ENCODE measurements at places on chromosomes 7 and 10.

- no peak for DNase-seq
These were observed 105.6 kb downstream of the AHR start for GRCh38 chr7:17404006-17404405.

GRCh38 chr10:108338146-108338545 is 1173.6 kb upstream of the SORCS1 start:
- no peak for DNase-seq

DNA sequence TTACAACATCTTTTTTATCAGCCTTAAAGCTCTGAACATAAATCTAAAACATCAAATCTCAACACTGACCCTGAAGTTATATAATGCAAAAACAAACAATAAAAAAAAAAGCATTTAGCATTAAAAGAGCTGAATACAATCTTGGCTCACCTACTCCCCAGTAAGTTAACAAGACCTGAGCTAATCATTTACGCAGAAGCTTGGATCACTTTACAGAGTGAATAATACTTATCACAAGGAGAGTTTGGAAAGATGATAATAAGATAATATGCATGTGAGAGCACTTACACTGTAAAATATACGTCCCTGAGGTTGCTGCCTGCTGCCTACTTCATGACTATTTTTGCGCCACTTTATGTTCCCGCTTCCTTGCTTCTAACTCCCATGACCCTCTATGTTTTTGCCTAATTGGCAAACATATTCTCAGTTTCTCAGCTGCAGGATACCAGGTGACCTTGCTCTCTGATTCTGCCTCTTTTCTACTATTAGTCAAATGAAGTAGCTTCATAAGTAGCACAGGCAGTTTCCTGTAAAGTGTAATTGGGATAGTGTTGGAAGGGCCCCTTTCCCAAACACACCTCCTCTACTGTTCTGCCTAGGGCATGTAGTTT is 333.6 kb downstream of the LRRTM3 start:
- no peak for DNase-seq

- no peak for DNase-seq
These were observed 9.9 kb upstream of the ARHGAP22 start for GRCh38 chr10:48614481-48615390.

DNA sequence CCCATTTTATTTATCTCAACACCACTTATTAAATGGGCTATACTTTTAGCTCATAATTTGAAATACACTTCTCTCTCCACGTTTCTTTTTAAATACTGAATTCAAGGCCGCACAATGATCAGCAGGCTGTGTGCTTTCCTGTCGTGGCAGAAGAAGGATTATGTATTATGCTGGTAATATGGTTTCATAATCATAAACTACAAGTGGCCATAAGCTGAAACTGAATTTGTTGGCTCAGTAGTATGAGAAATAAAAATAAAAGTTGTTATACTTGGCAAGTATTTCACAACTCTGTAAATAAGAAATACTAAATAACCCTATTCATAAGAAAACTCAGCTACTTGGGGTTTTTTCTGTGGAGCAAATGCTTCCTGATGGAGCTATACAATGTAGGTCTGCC is 313.6 kb downstream of the DOCK4 start:
- DNase-seq: no peak

GRCh38 chr10:48556713-48557112 is 48.2 kb downstream of the ARHGAP22 start:
- DNase-seq: no peak

- DNase-seq: no peak
These were observed 162.9 kb upstream of the NRP1 start for GRCh38 chr10:33497338-33497737.

- DNase-seq: no peak
These were observed 15.9 kb downstream of the URGCP start for GRCh38 chr7:43890468-43890867.

- peak; percentile 62 for DNase-seq
These were observed 94.4 kb upstream of the COL1A2 start for GRCh38 chr7:94300176-94300835.

DNA sequence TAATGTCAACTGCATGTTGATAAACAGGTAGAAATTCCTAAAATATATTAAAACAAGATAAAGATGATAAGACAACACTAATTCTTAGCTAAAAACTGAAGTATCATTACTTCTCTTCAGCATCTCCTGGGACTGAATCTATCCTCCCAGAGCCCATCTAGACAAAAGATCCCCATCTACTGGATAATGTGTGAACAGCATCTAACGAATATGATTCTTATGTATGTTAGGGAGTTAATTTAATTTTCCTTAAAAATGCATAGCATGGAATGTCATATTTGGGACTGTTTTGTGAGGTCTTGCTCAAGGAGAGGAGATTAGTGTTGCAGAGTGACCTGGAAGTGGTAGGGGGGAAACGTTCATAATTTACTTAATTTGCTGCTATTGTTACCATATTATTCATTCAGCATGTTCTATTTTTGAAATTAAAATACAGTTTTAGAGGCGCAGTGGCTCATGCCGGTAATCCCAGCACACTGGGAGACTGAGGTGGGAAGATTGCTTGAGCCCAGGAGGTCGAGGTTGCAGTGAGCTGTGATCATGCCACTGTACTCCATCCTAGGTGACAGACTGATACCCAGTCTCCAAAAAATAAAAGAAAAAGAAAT is 305.1 kb upstream of the CSTF2T start:
- DNase-seq: no peak

DNA sequence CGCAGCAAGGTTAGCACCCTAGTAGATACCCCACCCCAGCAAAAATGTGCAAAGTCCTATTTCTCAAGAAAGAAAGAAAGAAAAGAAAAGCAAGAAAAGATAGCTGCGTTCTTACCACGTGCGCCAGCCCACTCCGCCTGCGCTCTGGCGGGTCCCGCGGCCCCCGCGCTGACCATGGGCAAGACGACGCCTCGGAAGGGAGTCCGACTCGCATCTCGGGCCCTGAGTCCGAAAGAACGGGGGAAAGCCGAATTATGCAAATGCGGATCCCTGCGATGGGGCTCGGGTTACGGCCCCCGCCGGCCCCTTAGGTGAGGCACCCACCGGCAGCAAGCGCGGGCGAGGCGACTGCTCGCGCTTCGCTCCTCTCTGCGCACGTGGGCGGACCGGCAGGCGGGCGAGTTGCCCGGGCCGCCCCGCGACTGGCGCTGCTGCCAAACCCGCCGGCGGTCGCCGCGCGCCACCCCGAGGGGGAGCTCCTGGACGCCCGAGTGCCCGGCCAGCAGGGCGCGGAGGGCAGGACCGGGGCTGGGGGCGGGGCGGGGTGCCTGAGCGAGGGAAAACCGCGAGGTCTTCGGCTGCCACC is 2.4 kb upstream of the EGR2 start:
- DNase-seq: no peak

DNA sequence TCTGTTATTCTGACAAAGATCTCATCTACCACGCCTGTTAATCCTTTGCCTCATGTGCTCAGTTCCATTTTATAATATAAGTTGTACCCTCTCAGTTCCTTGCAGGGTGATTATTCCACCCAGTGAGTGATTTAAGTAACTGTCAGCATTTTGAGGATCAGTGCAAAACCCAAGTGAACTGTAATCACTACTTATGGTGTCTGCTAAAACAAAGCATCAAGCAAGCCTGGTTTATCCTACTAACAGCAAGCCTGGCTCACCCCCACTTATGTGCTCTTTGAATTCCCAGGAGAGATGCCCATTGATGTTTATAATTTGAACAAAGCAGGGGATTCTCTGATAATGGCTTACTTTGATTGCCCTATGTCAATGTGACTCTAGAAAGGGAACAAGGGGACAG is 186.8 kb upstream of the LRGUK start:
- peak; percentile 3 for DNase-seq

DNA sequence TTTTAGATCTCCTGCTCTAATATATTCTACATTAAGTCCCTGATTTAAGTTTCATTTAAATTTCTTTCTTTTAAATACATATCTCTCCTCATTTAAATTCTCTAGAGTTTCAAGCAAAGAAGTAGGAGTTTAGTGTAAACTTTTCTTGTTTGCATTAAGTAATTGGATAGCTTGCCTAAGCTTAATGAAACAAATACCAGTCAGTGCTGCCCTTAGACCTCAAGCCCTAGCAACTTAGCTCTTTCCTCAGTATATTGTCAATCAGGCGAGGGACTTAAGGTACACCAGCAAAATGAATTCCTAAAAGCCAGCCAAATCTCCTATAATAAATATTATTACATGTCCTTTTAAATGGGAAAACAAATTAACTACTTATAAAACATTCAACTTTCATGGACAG is 101.5 kb downstream of the CHCHD3 start:
- DNase-seq: no peak

DNA sequence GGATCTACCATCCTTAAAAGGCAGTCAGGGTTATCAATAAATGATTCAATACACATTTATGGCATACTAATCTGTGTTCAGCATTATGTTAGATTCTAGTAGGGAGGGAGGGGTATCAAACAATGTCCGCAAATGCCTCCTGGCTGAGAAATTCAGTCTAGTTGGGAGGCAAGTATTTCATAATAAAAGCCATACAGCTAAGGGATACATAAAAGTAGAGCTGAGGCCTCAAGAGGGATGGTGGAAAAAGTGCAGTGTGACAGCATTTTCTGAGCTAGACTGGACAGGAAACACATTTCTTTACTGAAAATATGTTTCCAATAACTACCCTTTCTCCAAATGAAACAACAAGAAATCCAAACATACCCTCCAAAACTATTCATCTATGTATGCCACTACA is 152.8 kb upstream of the LRRN3 start:
- no peak for DNase-seq

- DNase-seq: no peak
These were observed 148.4 kb downstream of the GRID1 start for GRCh38 chr10:86218160-86218559.

- DNase-seq: no peak
These were observed 34.5 kb upstream of the RHOBTB1 start for GRCh38 chr10:60978287-60979115.

GRCh38 chr10:103696411-103697145 is 158.8 kb downstream of the SH3PXD2A start:
- DNase-seq: no peak

DNA sequence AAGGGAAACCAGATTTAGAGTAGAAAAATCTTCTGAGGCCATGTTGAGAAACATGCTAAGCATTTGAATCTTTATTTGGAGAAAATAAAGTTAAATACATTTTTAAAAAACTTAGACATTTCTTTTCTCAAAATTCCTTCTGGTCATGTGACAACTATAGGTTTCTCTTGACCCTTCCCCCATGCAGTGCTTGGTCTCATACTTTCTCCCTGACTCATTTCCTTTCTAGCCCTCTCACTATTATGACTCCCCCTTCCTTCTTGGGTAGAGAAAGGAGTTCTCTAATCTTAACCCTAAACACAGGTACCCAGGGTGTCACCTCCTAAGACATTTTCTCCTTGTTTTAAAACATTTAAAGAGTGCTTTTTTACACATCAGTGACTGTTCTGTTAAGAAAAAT is 179.5 kb upstream of the TMEM106B start:
- no peak for DNase-seq

DNA sequence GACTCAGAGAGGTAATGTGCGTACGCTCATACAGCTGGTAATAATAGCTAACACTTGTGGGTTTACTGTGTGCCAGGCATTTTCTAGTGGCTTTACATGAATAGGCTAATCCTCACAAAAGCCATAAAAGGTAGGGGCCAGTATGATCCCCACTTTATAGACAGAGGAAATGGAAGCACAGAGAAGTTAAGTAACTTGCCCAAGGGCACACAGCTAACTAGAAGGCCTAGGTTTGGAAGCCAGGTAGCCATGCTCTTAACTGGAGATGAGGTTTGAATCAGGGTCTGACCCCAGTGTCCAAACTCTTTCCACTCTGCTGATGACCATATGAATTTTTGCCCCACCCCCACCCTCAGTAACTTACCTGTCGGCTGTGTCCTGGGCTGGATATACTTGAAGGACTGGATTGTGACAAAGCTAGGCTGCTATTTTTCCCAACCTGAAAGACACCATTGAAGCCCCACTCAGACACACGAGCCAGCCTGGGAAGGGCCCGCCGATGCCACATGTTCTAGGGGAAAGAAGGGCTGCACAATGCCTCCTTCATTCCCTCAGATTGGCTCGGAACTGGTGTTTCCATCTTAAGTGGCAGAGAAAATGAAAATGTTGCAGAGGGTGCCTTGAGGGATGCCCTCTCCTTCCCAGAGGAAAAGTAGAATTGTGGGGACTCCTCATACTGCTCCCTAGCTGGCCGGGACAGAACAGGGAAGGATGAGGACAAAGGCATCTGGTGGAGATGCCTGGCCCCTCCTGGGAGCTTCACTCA is 29.1 kb upstream of the EFCAB10 start:
- DNase-seq: no peak

GRCh38 chr7:4185136-4185535 is 497.0 kb upstream of the FOXK1 start:
- DNase-seq: no peak

DNA sequence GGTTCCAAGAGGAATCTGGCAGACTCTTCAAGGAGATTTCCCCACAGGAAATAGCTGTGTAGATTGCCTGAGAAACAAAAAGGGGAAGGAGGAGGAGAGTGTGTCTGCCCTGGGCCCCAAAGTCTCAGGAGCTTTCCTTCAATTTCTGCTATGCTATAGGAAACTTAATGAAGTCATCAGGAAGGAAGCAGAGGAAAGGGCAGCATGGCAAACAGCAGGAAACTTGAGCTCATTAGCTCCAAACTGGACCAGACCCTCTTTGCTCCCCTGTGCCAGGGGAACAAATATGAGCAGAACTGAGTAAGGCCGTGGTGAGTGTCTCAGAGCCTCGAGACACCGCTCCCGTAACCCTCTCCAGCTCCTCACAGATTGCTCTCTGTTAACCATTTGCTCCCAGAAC is 4.8 kb upstream of the KCNIP2 start:
- no peak for DNase-seq

- DNase-seq: no peak
These were observed 394.8 kb upstream of the IGFBP3 start for GRCh38 chr7:46315891-46316290.

DNA sequence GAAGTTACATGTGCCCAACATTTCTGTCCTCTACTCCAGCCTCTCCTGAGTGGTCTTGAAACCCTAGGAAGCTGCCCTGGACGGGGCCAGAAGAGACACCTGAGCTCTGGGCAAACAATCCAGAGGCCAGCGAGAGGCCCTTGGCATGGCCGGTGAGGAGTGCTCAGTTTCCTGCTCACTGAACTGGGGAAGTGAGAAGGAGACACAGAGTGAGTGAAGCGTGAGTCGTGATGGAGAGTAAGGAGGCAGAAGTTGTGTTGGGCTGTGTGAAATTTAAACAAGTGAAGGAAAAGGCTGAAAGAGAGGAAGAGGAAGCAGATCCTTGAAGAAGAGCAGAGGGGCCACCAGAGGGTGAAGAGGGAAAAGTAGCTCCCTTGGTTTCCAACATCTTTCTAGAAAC is 73.2 kb downstream of the WNT2 start:
- no peak for DNase-seq

- DNase-seq: no peak
These were observed 66.3 kb upstream of the PPIF start for GRCh38 chr10:79280956-79281355.

DNA sequence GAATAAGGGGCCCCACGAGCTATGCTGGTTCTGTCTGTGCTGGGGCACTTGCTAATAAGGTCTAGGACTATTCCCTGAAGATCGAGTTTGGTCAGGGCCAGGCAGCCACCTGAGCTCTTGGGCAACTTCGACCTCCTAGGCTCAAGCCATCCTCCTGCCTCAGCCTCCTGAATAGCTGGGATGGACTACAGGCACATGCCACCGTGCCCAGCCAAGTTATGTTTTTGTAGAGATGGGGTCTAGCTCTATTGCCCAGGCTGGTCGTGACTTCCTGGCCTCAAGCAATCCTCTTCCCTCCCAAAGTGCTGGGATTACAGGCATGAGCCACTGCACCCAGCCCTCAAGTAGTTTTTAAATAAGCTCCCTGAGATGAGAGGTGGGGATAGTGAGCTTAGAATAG is 2.9 kb downstream of the ZP3 start:
- DNase-seq: no peak
